ENCODE measurements at places on chromosomes 11 and 22.

GRCh38 chr11:122646549-122647340 lies 8.8 kb upstream of the UBASH3B start:
- DNase-seq = peak; percentile 63
- peaks cover 31% of the 10 kb centered on the region for H3K4me1 ChIP-seq
- H3K4me3 ChIP-seq = no peak overlapping the region
- no peaks in the 10 kb centered on the region for H3K36me3 ChIP-seq

DNA sequence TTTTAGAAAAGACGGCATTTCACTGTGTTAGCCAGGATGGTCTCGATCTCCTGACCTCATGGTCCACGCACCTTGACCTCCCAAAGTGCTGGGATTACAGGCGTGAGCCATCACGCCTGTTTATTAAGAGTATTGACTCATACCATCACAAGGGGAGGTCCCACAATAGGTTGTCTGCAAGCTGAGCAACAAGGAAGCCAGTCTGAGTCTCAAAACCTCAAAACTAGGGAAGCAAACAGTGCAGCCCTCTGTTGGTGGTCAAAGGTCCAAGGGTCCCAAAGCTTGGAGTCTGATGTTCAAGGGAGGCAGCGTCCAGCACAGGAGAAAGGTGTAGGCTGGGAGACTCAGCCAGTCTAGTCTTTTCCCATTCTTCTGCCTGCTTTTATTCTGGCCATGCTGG lies 32.8 kb upstream of the LDLRAD3 start:
- no peaks in the 10 kb centered on the region for H3K27me3 ChIP-seq
- H3K27ac ChIP-seq = no peak overlapping the region
- DNase-seq = no peak
- H3K36me3 ChIP-seq = no peaks in the 10 kb centered on the region
- peaks cover 14% of the 10 kb centered on the region for H3K4me1 ChIP-seq
- H3K4me3 ChIP-seq = no peak overlapping the region

- H3K27me3 ChIP-seq = no peaks in the 10 kb centered on the region
- H3K4me3 ChIP-seq = no peak overlapping the region
- H3K27ac ChIP-seq = no peak overlapping the region
- no peaks in the 10 kb centered on the region for H3K4me1 ChIP-seq
Observed at GRCh38 chr11:68727783-68728182, 23.5 kb downstream of the TESMIN start.

DNA sequence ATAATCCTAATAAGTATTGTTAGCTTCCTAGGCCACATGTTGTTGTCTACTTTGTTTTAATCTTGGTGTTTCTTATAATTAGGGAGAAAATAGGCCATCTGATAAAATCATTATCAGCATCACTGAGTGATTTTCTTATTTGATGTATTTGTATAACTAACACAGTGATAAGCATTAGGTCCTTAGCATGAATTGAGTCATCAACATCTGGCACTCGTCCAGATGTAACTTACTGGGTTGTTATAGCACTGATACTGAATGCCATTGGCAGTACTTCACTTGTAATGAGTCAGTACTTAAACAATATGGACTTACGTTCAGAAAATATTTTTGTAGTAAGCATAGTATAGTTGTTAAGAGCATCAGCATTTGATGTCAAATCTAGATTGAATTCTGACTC lies 16.2 kb downstream of the API5 start:
- DNase-seq = peak; percentile 94
- H3K4me1 ChIP-seq = peaks cover 4% of the 10 kb centered on the region
- peaks cover 65% of the 10 kb centered on the region for H3K36me3 ChIP-seq
- no peak overlapping the region for H3K4me3 ChIP-seq
- H3K27ac ChIP-seq = no peak overlapping the region

- H3K27me3 ChIP-seq = peaks cover 18% of the 10 kb centered on the region
- peak; percentile 39 for DNase-seq
- H3K4me3 ChIP-seq = no peak overlapping the region
- H3K27ac ChIP-seq = no peak overlapping the region
Observed at GRCh38 chr11:43868852-43869567, 11.6 kb upstream of the ALKBH3 start.
